T-helper 2 cell (primary cell): ENCODE measurements at places on chromosomes 4 and X.

DNA sequence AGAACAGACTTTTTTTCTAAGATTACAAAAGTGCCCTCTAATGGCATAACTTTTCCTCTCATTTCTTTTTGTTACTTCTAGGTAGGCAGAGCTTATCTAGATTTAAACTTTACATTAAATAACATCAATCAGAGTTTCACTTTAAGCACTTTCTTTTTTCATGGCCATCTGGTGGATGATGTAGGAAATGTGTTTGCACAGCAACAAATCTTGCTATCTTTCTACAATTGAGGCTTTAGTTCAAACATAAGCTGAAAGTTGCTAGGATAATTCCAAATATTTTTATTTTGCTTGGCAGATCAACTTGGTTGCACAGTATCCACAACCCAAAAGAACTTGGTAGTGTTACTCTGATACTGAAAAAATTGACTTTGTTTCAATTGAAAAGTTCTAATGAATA, 22.0 kb downstream of the NDNF start:
- DNase-seq, result peak; percentile 39

DNA sequence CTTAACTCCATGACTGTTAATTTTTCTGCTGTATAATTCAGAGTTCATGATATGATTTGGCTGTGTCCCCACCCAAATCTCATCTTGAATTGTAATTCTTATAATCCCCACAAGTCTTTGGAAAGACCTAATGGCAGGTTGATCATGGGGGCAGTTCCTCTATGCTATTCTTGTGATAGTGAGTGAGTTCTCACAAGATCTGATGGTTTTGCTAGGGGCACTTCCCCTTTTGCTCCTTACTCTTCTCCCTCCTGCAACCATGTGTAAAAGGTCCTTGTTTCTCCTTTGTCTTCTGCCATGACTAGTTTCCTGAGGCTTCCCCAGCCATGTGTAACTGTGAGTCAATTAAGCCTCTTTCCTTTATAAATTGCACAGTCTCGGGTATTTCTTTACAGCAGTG, 1751.9 kb downstream of the ARAP2 start:
- DNase-seq, result no peak

DNA sequence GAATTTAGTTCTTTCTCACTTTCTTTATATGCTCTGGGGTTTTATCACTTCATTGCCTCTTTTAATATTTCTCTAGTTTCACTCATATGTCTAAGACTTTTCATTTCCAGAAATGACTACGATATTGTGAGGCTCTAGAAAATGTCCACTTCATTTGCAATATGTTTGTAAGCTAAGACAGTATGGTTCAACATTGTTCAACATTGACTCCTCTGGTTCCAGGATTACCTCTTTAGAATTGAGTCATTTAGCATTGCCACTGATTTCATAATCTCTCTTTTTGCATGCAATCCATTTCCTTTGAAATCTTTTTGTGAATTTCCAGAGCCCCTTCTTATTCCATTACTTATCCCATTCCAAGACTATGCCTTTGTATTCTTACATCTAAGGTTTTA, 32.3 kb downstream of the BBS12 start:
- DNase-seq, result peak; percentile 37

DNA sequence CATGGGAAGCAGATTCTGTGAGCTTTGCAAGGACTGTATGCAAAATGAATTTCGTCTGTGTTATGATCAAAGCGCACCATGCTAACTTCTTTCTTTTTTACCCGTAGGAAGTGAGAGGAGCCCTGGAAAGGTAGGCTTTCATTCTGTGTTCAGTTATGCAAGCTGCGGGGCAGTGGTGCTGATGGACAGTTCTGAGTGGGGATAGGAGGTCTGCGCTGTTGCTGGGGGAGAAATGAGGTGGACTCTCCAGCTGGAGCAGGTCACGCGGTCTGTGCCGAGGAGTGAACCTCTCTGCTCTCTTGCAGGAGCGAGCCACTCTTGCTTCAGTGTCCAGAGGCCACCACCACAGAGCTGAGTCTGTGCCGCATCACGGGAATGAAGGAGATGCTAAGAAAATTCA, 4.5 kb downstream of the TRIML1 start:
- no peak for DNase-seq

DNA sequence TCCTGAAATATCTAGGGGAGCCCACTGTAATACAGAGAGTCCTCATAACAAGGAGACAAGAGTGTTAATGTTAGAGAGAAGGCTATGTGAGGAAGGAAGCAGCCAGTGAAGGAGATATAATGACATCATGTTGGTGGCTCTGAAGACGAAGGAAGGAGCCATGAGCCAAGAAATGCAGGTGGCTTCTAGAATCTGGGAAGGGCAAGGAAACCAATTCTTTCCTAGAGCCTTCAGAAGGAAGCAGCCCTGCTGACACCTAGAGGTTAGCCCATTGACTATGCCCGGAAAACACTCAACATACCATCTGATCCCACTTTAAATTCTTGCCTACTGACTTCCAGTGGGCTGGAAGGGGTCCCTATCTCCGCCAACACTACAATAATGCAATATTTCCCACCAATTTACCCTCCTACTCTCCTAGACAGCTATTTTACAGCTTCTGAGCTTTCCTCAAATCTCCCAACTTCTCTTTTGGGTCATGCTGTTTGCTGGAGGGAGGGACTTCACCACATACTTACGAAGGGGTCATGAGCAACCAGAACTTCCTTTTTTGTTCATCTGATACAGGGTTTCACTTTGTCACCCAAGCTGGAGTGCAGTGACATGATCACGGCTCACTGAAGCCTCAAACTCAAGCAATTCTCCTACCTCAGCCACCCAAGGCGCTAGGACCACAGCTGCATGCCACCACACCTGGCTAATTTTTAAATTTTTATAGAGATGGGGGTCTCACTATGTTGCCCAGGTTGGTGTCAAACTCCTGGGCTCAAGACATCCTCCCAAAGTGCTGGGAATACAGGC, 25.2 kb upstream of the G3BP2 start:
- DNase-seq, result peak; percentile 36

- DNase-seq, result no peak
These were observed 467.7 kb downstream of the IL15 start for GRCh38 chr4:142104041-142104440.

GRCh38 chrX:154486396-154487207, at the start of gene UBL4A:
UBL4A (minus strand) TSS chrX:154486615; CDS start chrX:154486584, 31 bp downstream.
- DNase-seq, result peak; percentile 71

- DNase-seq, result no peak
These were observed 130.2 kb downstream of the CHRDL1 start for GRCh38 chrX:110665223-110666002.

DNA sequence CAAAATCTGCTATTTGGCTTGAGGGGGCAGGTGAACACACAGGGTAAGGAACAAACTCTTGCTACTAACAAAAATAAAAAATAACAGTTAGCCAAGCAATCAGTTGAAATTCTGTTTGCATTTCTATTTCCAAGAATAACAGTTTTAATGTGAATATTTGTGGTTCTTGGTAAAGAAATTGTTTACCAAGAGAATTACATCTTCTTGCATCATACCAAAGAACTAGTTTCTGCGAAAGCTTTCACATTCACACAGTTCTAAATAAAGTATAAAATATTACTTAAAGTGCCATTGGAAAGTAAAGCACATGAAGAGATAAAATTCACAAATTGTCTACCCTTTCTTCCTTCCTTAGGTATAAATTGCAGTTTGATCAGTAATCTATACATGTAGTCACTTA, 54.4 kb downstream of the KLHL4 start:
- DNase-seq, result no peak

GRCh38 chr4:141329174-141329569, 108.5 kb downstream of the ZNF330 start:
- DNase-seq, result peak; percentile 54

DNA sequence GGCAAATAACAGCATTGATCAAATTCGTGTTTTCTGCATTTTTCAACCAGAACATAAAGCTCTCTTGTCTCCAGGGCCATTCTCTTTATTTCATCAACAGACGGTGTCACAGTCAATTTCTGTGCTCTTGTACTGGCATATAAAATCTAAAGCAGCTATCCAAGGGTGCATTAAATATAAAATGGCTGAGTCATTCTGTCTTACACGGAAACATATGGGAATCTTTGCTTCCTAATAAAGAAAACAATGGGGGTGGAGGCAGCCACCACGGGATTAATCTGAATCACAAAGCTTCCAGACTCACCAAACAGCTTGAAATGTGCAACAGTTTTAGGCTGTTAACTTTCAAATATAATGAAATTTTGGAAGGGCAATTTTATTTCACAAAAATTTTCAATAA, 132.6 kb downstream of the IL15 start:
- DNase-seq, result no peak

- no peak for DNase-seq
These were observed 102.7 kb downstream of the UCHL1 start for GRCh38 chr4:41359422-41359775.

DNA sequence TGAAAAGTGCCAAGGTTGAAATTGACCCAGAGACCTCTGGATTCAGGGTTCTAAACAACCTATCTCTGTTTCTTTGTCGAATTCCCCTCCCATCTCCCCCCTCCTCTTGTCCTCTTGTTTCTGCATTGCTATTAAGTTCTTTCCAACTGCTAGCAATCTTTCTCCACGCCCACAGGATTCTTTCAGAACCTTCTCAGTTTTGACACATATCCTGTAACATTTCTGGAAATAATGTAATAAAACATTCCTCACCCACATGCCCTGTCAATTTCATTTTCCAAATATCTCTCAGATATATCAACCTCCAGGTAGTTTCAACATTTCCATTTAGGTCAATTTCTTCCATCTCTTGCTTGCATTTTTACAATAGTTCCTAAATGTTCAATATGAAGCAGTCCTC, 1105.9 kb downstream of the ARAP2 start:
- DNase-seq, result no peak

DNA sequence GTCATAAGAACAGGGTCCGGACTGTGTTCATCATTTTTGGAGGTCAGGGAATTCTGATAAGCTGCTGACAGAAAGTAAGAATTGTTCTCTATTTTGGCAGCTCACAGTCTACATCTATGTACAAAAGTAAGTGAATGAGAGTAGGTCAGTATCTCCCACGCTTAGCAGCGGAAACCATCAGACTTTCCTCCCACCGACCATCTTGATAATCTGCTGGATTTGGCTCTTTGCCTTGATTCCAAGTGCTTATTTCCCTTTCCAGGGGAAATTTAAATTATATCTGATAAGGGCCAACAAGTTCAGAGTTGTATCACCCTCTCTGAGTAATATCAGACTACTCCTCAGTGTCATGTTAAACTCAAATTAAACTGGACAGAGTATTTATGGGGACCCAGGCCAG, 118.0 kb downstream of the CAMK2D start:
- DNase-seq, result no peak

- DNase-seq, result no peak
These were observed at the start of gene RNF128 for GRCh38 chrX:106726485-106727437. RNF128 (plus strand) TSS chrX:106726701; CDS start chrX:106726914, 213 bp downstream.

- no peak for DNase-seq
These were observed 9.2 kb downstream of the RFC1 start for GRCh38 chr4:39357002-39357401.

GRCh38 chr4:167100120-167100519, 134.2 kb downstream of the SPOCK3 start:
- no peak for DNase-seq

- no peak for DNase-seq
These were observed 100.9 kb downstream of the SLC34A2 start for GRCh38 chr4:25756503-25756902.

DNA sequence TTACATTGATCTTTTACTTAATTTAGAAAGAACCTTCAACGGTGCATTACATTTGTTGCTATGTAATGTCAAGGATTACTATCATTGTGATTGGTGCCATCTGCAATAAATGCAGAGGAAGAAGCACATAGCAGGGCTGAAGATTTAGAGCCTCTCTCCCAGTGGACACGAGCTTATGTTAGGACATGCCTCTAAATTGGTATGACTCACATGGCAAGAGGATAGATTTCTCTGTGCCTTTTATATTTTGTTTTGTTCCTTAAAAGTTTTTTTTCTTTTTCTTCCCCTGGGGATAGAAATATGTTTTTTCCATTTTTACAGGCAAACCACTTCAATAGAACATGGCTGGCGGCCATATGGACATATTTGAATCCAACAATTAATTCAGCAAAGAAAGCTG, 205.0 kb upstream of the HAND2 start:
- no peak for DNase-seq

DNA sequence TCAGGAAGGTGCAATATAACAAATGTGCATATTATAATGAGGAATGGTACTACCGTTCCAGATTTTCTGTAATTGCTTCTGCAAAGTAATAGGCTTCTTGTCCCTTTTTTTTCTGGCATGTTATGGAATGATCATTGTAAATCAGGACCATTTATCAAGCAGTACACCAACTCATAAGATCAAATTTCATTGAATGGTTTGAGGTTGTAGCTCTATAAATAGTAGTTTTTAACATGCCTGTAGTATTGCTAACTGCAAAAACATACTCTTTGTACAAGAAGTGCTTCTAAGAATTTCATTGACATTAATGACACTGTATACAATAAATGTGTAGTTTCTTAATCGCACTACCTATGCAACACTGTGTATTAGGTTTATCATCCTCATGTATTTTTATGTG, 12.6 kb downstream of the IBSP start:
- no peak for DNase-seq

DNA sequence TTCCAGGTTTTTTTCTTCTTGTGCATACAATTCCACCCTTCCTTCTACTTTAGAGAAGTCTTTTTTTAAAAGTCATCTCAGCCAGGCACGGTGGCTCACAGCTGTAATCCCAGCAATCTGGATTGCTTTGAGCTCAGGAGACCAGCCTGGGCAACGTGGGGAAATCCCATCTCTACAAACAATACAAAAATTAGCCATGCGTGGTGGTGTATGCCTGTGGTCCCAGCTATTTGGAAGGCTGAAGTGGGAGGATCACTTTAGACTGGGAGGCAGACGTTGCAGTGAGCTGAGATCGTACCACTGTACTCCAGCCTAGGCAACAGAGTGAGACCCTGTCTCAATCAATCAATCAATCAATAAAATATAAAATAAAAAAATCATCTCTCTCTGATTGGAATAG, 14.8 kb downstream of the ELOVL6 start:
- DNase-seq, result no peak

DNA sequence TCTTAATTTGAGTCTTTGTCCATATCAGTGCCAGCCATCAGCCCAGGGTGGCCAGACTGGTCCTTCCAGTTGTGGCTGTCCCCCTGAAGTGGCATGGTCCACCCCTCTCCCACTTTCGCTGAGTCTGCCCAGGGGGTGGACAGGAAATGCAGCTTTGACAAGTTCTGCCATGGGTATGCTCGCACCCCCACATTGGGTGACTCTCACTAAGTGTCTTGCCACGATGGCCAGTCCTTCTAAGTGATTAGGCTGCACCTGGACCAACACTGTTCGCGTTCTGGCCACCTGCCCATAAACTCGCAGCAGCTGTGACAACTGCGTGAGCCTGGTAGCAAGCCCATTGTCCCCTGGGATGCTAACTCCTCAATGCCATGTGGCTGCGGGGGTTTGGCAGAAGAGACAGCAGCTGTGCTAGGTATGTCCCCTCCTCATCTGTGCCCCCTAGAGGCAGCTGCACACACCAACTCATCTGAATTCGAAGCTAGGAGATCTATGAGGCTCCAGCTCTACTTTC, 10.0 kb upstream of the LNX1 start:
- DNase-seq, result no peak
